ENCODE measurements at places on chromosomes 6 and 20.
A peak's percentile ranks its signal among the peaks of the same experiment; 100 is the strongest.

DNA sequence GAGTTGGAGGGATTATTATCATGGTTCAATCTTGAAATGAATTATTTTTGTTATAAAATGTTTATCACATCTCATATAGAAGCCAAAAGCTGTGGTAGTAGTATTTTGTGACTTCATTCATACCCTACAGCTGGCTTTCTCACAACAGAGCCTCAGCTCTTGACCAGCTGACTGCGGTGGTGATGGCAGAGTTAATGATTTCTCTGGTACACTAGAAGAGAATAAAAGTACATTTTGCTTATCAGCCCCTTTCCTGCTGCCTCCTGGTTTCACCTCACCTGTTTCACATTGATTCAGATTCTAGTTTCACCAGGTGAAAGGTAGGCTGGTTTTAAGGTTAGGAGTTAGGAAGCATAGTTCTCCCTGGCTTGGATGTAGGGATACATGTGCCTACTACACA, 55.7 kb downstream of the AFG1L start:
- DNase-seq, result no peak

GRCh38 chr20:53739799-53740785, 146.5 kb upstream of the ZNF217 start:
- peak; percentile 89 for DNase-seq

DNA sequence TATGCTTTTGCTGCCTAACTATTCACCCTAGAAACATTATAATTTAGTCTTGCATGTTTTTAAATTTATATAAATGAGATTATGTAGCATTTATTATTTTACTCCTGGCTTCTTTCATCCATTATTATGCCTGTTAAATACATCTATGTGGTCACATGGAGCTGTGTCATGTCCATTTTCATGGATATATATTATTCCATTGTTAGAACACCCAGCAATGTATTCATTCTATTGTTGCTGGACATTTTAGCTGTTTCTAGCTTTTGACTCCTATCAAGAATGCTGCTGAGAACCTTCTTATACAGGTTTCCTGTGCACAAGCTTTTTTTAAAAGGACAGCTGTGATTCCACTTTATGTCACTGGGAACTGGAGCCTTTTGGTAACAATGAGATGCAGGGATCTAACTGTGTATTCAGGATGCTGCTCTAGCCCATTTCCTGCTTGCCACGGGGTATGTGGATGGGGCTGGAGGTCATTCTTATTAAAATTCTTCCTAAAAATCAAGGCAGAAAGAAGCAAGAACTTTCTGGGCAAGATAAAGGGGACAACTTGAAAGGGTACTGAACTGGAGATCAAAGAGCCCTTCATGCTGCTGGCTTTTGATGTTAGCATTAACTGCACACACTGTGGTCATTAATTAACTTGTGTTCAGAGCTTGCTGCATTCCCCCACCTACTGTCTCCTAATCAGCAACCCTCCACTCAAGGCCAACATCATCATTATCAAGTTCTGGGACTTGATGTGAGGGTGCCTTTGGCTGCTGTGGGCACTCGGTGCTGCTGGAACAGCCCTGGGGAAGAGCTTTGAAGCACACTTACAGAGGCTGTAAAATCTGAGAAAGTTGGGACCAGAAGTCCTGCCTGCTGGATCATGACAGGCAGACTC, 96.6 kb upstream of the AKIRIN2 start:
- no peak for DNase-seq

- DNase-seq, result no peak
Measured at GRCh38 chr6:73860303-73860702, 164.3 kb downstream of the CD109 start.

DNA sequence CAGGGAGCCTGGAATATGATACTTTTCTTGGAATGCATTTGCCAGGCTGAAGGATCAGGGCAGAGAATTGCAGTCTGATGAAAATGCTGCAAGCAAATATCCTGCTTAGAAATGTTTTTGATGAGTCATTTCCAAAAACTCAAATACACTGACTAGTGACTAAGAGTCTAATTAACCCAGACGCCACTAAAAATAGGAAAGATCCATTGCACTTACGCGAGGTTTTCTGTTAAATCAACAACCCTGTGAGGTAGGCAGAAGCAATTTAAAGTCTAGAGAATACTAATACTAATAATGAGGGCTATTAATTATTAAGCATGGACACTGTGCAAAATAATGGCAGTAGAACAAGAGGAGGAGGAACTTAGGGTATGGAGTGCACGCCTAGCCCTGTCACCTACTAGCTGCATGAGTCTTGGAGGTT, 130.1 kb upstream of the DOK5 start:
- no peak for DNase-seq

GRCh38 chr6:56699066-56699654, 56.5 kb upstream of the DST start:
- DNase-seq, result peak; percentile 52

GRCh38 chr6:125107048-125107447, 46.5 kb upstream of the TPD52L1 start:
- no peak for DNase-seq

DNA sequence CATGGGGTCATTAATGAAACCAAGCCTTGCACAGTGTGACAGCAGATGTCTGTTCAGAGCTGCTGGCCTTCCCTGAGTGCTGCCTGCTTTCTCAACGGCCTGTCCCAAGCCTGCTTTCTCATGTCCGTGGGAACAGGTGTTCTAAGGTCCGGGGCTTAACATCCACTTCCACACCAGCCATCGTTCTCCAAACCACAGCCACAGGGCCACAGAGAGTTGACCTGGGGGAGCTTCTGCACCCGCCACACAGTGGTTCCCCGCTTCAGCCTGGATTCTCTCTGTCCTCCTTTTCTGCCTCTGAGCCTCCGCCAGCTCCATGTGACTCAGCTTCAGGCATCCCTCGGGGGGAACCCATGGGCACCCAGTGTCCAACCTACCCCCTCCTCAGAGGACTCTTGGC, 26.9 kb upstream of the PPP1R3G start:
- DNase-seq, result no peak

GRCh38 chr20:23143098-23143497, 57.0 kb upstream of the CD93 start:
- peak; percentile 94 for DNase-seq

GRCh38 chr6:34317172-34317477, 68.3 kb upstream of the SMIM29 start:
- no peak for DNase-seq

GRCh38 chr6:142537612-142538478, 236.0 kb downstream of the ADGRG6 start:
- DNase-seq, result peak; percentile 5

DNA sequence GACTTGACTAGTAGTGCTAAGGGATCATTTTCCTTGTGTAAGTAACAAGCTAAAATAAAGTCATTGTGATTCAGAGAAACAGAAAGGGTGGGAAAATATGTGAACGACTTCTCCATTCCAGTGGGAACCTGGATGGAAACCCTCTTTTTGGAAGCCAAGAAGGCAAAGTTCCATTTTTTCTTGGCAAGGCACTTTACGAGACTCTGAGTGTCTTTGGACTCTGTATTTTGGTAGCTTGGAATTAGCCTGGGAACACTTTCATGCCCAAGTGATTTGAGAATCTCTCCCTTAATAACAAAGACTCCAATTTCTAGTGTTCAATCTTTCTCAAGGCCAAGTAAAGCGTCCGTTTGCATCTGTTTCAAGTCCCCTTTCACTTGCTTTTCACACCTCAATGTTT, 100.5 kb upstream of the SASH1 start:
- DNase-seq, result no peak

GRCh38 chr20:20353576-20353975, 14.3 kb upstream of the INSM1 start:
- no peak for DNase-seq

GRCh38 chr6:20564269-20564668, 30.0 kb downstream of the CDKAL1 start:
- DNase-seq, result peak; percentile 49

GRCh38 chr20:55239269-55239668, 763.9 kb downstream of the DOK5 start:
- no peak for DNase-seq

DNA sequence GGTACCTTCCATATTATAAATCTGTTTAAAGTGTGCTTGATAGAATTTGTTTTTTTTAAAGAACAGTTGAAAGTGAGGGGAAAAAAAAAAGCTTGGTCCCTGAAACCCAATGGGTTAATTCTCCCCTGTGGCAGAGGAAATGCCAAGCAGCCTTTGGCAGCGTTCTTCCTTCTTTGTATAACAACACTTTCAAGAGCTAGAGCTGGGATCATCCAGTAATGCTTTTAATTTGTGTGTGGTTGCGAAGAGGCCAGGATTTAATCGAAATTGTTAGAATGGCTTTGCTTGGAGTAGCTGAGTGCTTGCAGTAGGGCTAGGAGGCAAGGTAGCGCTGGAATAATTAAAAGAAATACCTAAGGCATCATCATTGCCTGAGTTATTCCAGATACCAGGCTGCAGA, 692.0 kb downstream of the DHX35 start:
- no peak for DNase-seq

DNA sequence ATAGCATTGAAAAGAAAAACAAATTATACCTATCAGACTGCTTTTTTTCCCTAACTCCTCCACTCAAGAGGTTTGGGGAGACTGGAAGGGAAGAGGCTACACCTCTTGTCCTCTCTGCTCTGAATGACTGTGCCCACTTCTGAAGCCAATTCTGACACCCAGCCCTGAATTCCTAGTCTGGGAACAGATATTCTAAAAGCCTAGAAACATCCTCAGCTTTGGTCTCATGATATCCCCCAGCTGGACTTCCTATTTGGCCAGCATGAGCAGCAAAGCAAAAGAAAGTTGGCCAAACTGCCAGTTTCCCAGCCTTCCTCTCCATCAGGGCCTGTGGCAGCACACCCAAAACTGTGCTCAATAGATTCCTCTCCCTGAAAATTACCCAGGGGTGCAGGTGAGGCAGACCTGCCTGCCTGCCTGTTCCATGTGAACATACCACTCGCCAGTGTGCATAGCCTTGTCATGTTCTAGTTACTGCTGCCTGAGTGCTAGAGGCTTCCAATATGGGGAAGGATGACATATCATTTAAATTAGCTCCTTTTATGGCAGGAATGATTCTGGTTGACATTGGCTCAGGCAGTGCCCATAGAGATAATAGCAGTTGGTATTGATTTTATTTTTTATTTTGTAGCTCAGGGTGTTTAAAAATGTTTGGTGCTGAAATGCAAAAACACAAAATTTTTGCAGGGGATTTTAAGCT, 152.1 kb upstream of the RIN2 start:
- no peak for DNase-seq

DNA sequence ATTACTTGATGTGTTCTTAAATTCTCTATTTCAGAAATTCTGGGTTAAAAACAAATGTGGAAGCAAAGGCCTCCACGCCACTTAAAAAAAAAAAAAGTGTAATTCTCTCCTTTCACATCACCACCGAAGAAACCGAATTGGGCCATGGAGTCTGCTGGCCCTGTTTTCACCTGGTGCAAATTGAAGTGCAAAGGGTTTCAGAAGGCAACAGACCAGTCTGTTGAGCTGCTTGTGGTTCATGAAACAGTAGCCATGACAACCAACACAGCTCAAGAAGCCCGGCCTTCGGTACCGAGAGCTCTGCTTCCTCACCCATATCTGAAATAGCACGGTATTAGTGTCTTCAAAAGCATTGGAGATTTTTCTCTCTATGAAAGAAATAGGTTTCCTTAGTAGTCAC, 63.1 kb downstream of the GMPR start:
- DNase-seq, result no peak

DNA sequence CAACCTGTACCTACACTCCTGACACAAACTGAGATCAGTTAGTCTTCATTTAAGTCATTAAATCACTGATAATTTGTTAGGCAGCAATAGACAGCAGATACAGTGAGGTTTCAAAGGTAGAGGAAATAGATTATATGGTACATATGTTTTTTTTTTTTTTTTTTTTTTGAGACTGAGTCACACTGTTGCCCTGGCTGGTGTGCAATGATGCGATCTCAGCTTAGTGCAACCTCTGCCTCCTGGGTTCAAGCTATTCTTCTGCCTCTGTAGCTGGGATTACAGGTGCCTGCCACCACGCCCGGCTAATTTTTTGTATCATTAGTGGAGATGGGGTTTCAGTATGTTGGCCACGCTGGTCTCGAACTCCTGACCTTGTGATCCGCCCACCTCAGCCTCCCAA, 38.2 kb upstream of the KIF13A start:
- DNase-seq, result no peak

- no peak for DNase-seq
Measured at GRCh38 chr20:36865076-36865860, 10.7 kb upstream of the TLDC2 start.

DNA sequence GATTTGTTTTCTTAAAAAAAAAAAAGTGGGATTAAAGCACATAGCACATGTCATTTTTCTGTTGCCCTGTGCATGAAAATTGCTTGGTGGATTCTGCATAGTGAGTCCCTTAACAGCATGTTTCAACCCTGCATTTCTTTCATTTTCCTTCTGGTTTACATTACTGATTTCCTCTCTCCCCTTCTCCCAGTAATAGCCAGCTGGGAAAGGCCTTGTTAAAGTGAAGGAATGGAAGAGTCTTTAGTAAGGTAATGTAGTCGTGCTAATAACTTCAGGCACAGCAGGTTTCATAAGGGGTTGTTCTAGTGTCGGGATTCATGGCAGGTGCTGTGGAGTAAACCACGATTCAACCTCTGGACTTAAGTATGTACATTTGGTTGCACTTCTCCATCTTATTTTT, 202.4 kb downstream of the FARS2 start:
- no peak for DNase-seq

DNA sequence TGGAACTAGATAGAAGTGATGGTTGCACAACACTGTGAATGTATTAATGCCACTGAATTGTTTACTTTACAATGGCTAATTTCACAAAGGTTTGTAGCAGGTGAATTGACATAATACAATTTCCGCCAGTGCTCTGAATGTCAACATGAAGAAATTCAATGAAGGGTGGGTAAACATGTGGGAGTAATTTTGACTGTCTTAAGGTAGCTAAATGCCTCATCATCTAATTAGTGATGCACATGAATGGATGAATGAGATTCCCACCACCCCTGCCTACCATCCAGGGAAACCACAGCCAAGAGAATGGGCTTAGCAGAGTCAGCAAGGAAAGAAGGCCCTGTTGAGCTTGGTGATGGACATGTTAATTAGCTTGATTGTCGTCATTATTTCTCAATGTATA, 275.3 kb downstream of the ALDH8A1 start:
- DNase-seq, result no peak

DNA sequence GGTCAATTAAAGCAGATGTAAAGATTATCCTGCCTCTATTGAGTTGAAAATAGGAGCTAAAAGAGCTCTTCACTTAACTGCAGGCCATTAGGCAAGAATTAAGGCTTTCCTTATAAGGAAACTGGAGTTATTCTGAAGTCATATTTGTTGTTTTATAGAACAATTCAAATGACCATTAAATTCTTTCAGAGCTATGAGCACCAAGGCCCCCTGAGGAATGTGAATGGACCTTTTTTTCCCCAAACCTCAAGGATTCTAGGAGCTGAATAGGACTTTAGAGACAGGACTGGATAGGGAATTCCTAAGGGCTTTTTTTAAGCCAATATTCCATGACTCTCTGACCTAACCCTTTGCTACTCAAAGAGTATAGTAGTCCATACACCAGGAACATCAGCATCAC, 565.7 kb upstream of the BTBD3 start:
- DNase-seq, result no peak

GRCh38 chr20:16418616-16419015, 154.6 kb downstream of the KIF16B start:
- DNase-seq, result no peak

- peak; percentile 72 for DNase-seq
Measured at GRCh38 chr6:52663120-52663935, 7.6 kb upstream of the TMEM14A start.

- DNase-seq, result no peak
Measured at GRCh38 chr6:33837971-33838665, 34.3 kb upstream of the MLN start.

- DNase-seq, result peak; percentile 29
Measured at GRCh38 chr6:13203145-13203544, 125.2 kb downstream of the TBC1D7 start.

- DNase-seq, result peak; percentile 71
Measured at GRCh38 chr20:38893565-38894090, 32.6 kb upstream of the FAM83D start.
